GDM1 (cell line): ENCODE measurements at places on chromosomes 6 and 20.

GRCh38 chr6:48176645-48177308 is 65.8 kb upstream of the PTCHD4 start:
- no peak for DNase-seq

GRCh38 chr20:20888936-20889335 is 176.5 kb upstream of the RALGAPA2 start:
- no peak for DNase-seq

GRCh38 chr6:145963216-145964068 is 716 bp downstream of the SHPRH start:
- DNase-seq: peak; percentile 56

DNA sequence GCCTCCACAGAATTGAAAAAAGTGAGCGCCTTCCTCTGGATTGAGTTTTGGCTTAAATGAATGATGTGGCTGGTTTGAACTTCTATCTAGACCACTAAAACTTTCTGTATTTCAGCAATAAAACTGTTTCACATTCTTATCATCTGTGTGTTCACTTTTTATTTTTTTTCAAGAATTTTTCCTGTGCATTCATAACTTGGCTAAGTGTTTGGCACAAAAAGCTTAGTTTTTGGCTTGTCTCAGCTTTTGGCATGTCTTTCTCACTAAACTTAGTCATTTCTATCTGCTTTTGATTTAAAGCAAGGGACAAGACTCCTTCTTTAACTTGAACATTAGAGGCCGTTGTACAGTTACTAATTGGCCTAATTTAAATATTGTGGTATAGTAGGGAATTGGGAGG is 1015.1 kb downstream of the EPHA7 start:
- DNase-seq: no peak

DNA sequence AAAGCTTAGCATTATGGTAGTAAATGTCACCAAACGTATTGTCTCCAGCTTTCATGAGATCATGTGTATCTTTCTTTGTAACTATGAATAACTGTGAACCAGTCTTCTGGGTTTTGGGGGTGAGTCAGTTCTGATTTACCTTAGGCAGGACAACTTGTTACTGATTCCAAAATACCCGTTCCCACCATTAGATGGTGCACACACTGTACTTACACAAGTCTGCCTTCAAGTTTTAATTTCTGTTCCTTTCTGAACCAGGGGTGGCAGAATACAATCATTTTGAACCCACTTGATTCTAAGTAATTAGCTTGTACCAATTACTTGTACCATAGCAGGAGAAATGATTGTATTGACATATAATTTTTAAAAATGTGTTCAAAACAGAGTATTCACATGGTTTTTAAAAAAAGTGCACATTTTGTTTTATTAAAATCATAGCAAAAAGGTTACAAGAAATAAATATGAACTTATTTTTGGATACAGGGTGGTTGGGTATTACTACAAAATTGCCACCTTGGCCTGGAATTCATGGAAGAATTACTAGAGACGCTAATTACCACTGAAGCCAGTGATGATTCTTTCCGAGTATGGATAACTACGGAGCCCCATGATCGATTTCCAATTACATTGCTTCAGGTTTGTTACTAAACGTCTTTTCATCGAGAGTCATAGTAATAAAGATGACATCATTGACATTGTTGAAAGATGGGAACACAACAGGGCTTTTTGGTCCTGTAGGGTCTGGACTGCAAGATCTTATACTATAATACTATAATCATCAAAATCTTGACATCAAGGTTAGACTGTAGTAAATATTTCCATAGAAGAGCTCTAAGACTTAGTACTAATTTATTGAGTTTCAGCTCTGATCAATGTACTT is 75.2 kb upstream of the GLP1R start:
- DNase-seq: peak; percentile 24
